ENCODE measurements at places on chromosomes 16 and 17.

- DNase-seq, result no peak
Measured at GRCh38 chr17:10161386-10161785, 37.0 kb downstream of the GAS7 start.

- no peak for DNase-seq
Measured at GRCh38 chr16:50992350-50993032, 158.6 kb downstream of the SALL1 start.

DNA sequence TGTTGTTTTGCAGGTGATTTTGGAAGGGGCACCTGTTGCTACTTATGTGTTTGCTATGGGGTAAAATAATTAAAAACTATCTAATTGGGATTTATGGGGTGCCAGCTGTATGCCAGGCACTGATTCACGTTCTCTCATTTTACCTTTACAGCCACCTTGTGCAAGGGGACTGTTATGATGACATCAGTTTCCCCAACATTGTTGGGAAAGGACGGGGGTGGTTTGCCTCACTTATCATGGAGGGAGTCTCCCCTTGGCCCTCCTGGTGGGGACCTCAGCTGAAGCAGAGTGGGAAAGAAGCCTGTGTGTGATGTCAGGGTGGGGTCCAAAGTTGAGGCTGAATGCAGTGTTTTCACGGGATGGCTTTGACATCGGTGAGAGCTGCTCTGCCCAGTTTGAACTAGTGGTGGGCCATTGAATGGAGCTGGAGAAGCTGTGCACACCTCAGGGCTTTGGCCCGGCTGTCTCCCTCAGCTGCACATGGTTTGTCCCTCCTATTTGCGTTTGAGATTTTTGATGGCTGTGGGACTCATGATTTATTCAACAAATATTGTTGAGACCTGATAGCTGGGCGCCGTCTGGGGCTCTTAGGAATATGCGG, 36.1 kb downstream of the CMIP start:
- no peak for DNase-seq

DNA sequence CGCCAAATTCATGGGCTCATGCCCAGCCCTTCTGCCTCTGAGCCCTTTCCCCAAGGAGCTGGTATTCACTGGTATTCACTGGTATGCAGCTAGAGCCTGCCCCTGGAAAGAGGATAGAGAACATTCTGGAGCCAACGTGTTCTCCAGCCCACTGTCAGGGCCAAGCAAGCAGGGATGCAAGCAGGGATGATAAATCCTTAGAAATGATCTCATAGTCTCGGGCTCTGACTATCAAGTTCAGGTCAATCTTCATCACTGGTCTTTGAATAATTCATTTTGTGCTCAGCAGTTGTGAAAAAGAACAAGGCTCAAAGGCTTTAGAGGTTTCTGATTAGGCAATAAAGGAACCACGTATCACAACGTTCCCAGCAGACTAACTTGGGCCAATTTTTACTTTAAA, 57.3 kb downstream of the CACNG5 start:
- DNase-seq, result no peak

GRCh38 chr16:8675183-8676159, 1.1 kb downstream of the ABAT start:
- DNase-seq, result peak; percentile 27

GRCh38 chr16:81237282-81237681, 1.2 kb upstream of the BCO1 start:
- no peak for DNase-seq

Data from stimulated activated CD4-positive, alpha-beta T cell treated with anti-CD3 and anti-CD28 coated beads, Interleukin-1b, Interleukin-23, amount 100 ng/mL, for 24 hours (primary cell).